ENCODE measurements at places on chromosomes 1 and 21.

DNA sequence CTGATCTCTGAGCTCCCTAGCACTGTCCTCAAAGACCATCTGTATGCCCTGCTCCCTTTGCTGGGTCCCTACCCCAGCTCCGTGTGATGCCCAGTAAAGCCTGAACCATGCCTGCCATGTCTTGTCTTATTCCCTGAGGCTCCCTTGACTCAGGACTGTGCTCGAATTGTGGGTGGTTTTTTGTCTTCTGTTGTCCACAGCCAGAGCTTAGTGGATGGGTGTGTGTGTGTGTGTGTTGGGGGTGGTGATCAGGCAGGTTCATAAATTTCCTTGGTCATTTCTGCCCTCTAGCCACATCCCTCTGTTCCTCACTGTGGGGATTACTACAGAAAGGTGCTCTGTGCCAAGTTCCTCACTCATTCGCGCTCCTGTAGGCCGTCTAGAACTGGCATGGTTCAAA, 5.7 kb downstream of the GSTM5 start:
- DNase-seq, result no peak

GRCh38 chr21:45113543-45113942, 39.2 kb downstream of the ADARB1 start:
- no peak for DNase-seq

GRCh38 chr1:54558434-54559030, 10.5 kb downstream of the ACOT11 start:
- no peak for DNase-seq

DNA sequence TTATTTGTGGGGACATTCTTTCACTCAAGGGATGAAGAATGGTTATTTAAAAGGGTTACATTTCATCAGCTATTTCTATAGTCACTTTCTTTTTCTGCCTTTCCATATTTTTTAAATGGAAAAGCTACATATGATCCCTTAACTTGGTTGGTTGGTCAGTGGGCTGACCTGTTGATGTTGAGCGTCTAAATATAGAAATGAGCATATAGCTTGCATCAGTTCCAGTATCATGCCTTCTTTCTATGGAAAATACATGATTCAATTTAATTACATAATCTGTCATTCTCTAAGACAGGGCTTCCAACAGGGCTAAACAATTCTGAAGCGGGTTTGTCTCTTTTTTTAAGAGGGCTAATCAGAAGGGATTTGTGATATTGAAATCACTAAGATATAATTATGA, 40.6 kb downstream of the TYW3 start:
- no peak for DNase-seq

DNA sequence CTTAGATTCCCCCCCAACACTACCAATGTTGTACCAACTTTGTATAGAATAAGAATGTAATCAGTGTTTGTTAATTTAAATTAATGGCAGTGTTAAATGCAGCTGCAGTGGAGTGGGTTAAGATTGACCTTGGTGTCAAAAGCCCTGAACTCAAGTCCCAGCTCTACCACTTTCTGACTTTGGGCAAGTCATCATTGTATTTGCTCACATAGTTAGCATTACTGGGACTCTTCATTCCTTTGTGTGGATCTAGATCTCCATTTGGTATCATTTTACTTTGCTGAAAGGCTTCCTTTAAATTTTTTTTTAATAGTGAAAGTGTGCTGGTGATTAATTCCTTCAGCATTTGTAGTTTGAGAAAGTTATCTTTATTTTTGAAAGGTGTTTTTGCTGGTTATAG, 22.2 kb upstream of the PHGDH start:
- DNase-seq, result no peak

All from stimulated activated CD8-positive, alpha-beta memory T cell treated with anti-CD3 and anti-CD28 coated beads, Interleukin-7, amount 100 ng/mL, for 1 hour (primary cell).